ENCODE measurements at places on chromosomes 13 and 19. TPM values are rescaled to one million over a fixed set of nuclear protein-coding genes. Genes with fewer than 3 reads are reported as not detected.

PTGIR gene
- total RNA-seq: not detected

GNA15 gene
- total RNA-seq: not detected

NPHS1 gene
- total RNA-seq: 0.88 TPM

MATK gene
- total RNA-seq: not detected

GRCh38 chr19:3721887-3722442 is 13.8 kb downstream of the TJP3 start:
- DNase-seq: no peak

DNA sequence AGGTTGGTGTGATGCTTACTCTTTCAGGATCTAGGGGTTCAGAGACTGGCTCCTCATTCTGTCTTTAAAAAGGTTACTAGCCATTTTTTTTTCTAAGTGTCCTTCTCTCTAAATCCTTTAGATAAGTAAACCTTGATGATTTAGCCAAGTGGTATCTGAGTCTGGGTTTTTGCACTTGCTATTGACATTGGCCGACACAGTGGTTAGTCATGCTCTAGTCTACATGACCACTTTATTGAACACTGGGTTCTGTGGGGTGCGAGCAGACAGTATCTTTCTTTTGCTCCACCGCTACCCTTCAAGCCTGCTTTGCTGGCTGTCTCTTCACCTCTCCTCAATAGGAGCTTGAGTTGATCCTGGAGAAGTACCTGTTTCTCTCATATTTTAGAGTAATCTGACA is 6.2 kb upstream of the NUP58 start:
- DNase-seq: no peak

GRCh38 chr13:20566468-20566897 is 474 bp upstream of the IFT88 start:
- peak; percentile 77 for DNase-seq

- DNase-seq: no peak
These were observed at the start of gene WASF3 for GRCh38 chr13:26557393-26558073. Gene WASF3, plus strand, starts transcription at chr13:26557683. Its CDS starts 84,588 bp downstream, at chr13:26642271.

- no peak for DNase-seq
These were observed 213.2 kb downstream of the ATP8A2 start for GRCh38 chr13:25585000-25585399.

GRCh38 chr19:19591133-19591825 is 27.2 kb downstream of the PBX4 start:
- peak; percentile 80 for DNase-seq
